SK-N-SH treated with all-trans-retinoic acid at 6 μM for 48 hours (cell line): ENCODE measurements at places on chromosomes 7 and 10.

GRCh38 chr7:85261336-85261735 lies 74.5 kb upstream of the SEMA3D start:
- no peak for ATAC-seq

- no peak for ATAC-seq
These were observed 116.2 kb downstream of the ELMO1 start for GRCh38 chr7:37332243-37333016.

DNA sequence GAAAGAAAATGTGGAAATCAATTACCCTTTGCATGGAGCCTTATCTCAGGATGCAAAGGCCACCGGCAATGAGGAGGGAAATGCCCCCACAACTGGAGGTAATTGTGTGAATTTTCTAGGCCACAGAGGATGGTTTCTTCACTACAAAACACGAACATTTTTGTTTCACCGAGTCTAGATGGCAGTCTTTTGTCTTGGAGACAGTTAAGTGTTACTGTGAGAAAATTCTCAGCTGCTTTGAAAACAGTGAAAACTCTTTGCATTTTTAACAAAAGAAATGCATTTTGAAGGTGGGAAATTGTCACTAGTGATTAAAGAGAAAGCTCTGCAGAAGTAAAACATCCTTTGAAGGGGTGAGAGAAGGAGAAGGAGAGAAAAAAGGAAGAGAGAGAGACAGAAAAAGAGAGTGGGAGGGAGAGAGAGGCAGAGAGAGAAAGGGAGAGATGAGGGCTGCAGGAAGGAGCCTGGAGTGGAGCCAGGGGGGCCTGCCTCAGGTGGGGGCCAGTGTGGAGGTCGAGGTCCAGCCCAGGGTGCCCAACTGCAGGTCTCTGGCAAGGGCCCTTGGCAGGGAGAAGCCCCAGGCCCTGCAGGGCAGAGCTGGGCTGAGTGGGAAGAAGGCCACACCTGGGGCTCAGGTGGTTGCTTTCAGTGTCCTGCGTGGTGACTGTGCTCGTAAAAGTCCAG lies 261.4 kb downstream of the ADARB2 start:
- ATAC-seq, result no peak

DNA sequence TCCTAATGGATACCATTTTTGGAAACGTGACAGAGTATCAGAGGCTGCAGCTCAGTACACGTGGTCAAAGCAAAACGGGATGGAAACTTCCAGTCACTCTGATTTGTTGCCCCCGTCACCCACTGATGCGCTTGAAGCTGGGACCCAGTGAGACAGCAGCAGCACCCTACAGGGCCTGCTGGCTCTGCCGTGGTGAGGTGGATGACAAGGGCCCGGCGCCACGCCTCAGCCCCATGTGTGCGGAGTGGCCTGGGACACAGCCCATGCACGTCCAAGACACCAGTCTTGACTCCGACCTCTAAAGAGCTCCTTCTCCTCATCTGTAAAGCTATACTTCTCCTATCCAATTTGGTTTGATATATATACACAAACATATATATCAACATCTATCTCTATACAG lies 39.0 kb downstream of the CLEC2L start:
- ATAC-seq, result no peak

- no peak for ATAC-seq
These were observed 71.7 kb downstream of the NOD1 start for GRCh38 chr7:30406664-30407425.
